Hepatocyte (in vitro differentiated cells): ENCODE measurements at places on chromosomes 5 and 9. TPM values are rescaled to one million over a fixed set of nuclear protein-coding genes. Genes with fewer than 3 reads are reported as not detected.

- DNase-seq = no peak
Observed at GRCh38 chr9:128384801-128385495, 13.8 kb downstream of the URM1 start.

DNA sequence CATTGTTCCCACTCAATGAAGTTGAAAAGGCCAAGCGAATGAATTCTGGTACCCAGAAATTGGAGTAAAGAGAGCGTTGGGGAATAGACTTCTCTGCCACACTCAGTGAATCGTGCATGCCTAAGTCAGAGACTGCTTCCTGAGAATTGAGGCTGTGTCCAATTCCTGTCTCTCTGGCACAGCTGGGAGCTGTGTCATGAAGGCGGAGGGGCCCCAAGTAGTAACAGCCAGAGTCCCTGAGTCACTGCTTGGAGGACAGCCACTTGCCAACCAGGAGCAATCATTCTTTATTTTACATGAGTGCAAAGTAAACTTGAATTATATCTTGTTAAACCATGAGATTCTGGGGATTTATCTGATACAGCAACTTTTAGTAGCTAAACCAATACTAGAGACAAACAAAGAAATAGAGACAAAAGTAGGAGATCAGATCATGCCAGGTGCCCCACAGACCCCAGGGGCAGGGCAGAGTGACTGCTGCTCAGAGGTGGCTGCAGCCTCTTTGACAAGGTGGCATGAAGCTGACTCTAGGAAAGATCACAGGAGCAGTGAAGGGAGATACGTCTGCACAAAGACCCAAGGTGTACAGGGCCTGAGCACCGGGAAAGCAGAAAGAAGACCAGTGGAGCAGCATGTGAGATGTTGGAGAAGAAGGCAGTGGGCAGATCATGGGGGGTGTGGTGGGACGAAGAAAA lies 246.0 kb downstream of the GADD45G start:
- DNase-seq = peak; percentile 46

- no peak for DNase-seq
Observed at GRCh38 chr5:89437450-89438435, 554.8 kb upstream of the MEF2C start.

- DNase-seq = peak; percentile 58
Observed at GRCh38 chr9:78601957-78602565, 305.1 kb downstream of the PSAT1 start.

CNTLN gene
- total RNA-seq = 7.3 and 9.2 TPM in 2 replicates

SOX30 gene
- not detected in 2 replicates for total RNA-seq
